ENCODE measurements at places on chromosomes 11 and 22. TPM values are rescaled to one million over a fixed set of nuclear protein-coding genes. Genes with fewer than 3 reads are reported as not detected.

- H3K4me1 ChIP-seq, result peaks cover 28% of the 10 kb centered on the region
- DNase-seq, result peak; percentile 1
- peaks cover 16% of the 10 kb centered on the region for H3K36me3 ChIP-seq
- H3K4me3 ChIP-seq, result peak overlapping the region; percentile 78
- peak overlapping the region; percentile 95 for H3K27ac ChIP-seq
Measured at GRCh38 chr11:18393581-18394274, 635 bp upstream of the LDHA start.

DNA sequence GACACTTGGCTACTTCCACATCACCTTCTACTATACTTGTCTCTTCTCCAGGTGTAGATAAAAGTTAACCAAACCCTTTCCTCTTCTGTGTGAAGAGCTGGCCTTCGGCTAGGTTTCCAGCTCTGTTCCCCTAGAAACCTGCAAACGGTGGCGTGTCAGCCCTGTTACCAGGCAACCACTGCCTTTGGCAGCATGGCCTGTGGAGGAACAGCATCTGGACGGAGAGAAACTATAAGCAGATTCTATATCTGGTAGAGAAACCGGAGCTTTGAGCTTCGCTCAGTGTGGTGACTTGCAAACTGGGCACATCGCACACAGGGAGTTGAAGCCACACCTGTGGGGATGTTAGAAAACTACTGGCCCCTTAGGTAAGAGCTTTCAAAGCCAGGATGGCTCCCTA is 35.9 kb downstream of the ARAP1 start:
- no peak overlapping the region for H3K4me3 ChIP-seq
- H3K27ac ChIP-seq, result peak overlapping the region; percentile 85
- H3K27me3 ChIP-seq, result no peaks in the 10 kb centered on the region
- peaks cover 65% of the 10 kb centered on the region for H3K36me3 ChIP-seq

SLC22A12 gene
- not detected for polyA plus RNA-seq

DNA sequence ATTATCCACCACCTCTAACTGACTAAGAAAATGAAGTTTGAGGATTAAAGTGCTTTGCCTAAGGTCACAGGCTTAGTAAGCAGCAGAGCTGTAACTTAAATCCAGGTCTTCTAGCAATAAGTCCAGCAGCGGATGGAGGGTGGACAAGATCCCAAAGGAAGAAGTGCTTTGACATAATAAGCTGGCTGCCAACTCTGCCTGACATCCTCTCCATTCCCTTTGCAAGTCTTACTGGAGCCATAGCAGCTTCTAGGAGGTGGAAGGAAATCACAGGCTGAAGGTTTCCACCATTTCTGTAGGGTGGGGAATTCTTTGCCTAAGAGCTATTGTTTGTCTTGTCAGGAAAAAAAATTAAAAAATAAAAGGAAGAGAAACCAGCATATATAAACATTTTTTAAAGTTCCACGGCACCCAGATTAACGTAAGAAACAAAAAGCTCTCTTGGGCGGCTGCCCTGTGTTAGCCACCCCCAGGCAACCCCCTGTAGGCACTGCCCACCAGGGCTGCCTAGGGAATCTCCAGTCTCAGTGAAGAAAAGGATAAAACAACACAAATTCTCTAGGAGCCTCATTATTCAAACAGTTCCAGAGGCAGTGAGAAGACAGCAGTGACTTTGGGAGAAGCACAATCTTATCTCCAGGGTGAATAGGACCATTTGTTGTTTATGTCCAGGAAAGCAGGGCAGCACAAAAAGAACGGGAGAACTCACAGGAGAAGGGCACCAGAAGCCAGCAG is 380.8 kb upstream of the CADM1 start:
- no peak for DNase-seq
- H3K27ac ChIP-seq, result no peak overlapping the region
- H3K36me3 ChIP-seq, result no peaks in the 10 kb centered on the region

CARD18 gene
- not detected for polyA plus RNA-seq

All from CD14-positive monocyte (primary cell).